ENCODE measurements at places on chromosomes 12 and 14.

DNA sequence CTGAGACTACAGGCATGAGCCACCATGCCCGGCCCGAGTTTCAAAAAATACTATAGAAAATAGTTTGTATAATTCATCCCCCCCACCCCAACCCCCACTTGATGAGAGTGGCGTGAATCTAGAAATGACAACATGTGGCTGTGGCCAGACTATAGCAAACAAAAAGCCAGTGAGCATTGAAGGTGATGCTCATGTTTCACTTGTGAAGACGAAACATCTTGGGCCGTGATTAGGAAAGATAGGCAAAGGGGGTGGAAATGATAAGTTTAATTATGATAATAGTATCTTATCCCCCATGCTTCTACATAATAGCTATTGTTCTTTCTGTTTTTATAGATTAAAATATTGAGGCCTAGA, 8.5 kb downstream of the BORCS5 start:
- no peak for DNase-seq

GRCh38 chr14:52153939-52154338, 85.1 kb upstream of the NID2 start:
- DNase-seq, result no peak

DNA sequence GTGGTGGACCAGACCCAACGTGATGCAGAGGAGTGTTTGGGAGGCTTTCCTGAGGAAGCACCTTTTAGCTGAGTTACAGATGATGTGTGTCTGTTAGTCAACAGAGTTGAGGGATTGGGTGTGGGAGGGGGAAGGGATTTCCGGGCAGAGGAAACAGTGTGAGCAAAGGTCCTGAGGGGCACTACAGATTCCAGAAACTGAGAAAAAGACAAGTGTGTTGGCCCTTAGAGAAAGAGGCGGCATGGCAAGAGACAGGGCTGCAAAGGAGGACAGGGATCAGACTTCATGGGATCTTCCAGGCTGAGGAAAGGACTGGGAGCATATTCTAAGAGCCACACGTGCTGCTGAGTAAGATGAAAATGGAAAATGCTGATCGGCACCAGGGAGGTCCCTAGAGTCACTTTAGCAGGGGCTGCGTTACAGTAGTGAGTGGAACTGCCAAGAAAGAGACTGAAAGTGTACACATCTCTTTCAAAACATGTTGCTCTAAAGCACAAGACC, 9.4 kb upstream of the RPS6KL1 start:
- DNase-seq, result no peak

GRCh38 chr14:103302966-103303365, 31.1 kb upstream of the EIF5 start:
- DNase-seq, result no peak

GRCh38 chr14:34199585-34199984, 248.7 kb upstream of the EGLN3 start:
- DNase-seq, result no peak

- no peak for DNase-seq
Observed at GRCh38 chr14:71964716-71965115, 32.5 kb downstream of the RGS6 start.

GRCh38 chr14:100524233-100524932, 62.8 kb downstream of the BEGAIN start:
- DNase-seq, result no peak

- DNase-seq, result no peak
Observed at GRCh38 chr14:55537782-55538181, 42.2 kb upstream of the KTN1 start.

DNA sequence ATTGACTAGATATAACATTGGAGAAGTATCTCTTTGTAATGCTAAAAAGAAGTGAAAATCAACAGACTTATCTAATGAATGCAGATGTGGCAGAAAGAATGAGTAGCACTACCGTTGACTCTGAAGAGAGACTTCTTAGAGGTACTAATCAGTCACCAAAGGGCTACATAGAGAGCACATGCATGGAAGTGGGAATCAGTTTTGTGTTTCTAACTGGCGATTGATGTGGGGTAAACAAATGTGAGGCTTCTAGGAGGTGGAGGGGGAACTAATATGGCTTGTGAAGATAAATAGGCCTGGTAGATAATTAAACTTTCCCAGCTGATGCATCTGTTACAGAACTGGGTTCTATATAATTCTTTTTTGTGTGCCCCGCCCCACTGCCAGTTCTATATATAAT, 10.5 kb downstream of the COCH start:
- no peak for DNase-seq

- DNase-seq, result no peak
Observed at GRCh38 chr14:99615497-99616157, 11.6 kb upstream of the CCDC85C start.

- DNase-seq, result no peak
Observed at GRCh38 chr14:102764220-102764671, 13.0 kb upstream of the TRAF3 start.

DNA sequence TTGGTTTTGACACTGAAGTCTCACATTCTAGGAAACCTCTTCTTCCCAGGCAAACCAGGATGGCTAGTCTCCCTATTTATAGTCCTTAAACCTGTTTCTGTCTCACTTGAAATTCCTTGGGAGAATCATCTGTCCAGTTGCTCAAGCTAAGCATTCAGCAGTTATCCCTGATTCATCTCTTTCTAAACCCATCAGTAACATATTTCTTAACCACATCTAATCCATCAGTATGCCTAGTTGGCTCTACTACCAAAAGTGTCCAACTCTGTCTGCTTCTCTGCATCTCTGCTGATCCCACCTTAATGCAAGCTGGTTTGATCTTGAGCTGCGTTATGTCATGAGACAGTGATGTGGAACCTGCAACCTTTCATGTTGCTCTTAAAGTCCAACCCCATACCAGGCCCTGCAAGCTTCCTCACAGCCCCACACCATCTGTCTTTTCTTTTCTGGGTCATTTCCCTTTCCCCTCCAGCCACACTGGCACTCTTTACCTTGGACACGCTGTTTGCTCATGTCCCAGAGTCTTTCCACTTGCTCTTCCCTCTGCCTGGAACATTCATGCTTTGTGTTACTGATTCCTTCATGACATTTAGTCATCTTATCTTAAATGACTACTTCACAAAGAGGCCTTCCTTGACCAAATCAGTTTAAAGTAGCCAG, 380.8 kb upstream of the RGS6 start:
- no peak for DNase-seq

- DNase-seq, result no peak
Observed at GRCh38 chr12:131346555-131347344, 364.1 kb upstream of the SFSWAP start.

DNA sequence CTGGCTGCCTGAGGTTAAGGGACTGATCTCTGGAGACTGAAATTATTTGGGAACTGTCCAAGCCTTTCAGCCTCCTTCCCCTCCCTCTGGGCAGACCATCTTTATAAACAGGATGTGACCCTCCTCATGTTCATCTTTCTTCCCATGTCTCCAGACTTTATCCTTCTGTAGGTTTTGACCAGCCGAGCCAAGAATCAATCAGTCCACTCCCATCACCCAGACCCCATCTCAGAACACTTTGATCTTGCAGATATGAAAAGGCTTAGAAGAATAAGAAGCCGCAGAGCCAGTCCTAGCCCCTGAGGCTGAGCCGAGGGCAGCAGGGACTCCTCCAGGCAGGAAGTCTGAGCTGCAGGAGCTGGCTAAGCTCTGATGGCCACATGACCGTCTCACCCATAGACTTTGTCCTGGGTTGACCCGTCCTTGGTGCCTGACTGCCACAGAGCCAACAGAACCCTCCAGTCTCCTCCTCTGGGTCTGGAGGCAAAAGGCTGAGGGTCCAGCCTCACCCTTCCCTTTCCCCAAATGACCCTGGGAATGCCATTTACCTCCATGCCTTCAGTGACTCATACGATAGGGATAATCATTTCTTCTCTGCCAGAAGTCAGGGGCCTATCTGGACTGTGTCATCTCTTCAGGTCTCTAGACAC, 1.6 kb downstream of the KRT71 start:
- no peak for DNase-seq

GRCh38 chr12:116128779-116129178, 148.7 kb downstream of the MED13L start:
- DNase-seq, result no peak

DNA sequence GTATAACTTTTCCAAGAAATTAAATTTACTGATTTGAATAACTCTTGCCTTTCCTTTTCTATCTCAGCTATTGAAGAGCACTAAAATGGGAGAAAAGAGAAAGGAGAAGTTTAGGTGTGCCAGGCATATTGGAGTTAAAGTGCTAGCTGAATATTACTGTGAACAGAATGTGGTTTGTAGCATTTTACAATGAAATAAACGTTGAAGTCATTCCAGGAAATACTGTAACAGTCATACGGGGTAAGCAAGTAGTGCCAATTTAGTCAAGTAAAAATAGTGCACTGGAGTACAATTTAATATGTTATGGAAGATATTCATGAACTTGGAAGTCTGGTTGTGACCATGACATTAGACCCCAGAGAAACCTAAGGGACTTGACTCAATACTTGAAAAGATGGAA, 62.1 kb downstream of the E2F7 start:
- no peak for DNase-seq

DNA sequence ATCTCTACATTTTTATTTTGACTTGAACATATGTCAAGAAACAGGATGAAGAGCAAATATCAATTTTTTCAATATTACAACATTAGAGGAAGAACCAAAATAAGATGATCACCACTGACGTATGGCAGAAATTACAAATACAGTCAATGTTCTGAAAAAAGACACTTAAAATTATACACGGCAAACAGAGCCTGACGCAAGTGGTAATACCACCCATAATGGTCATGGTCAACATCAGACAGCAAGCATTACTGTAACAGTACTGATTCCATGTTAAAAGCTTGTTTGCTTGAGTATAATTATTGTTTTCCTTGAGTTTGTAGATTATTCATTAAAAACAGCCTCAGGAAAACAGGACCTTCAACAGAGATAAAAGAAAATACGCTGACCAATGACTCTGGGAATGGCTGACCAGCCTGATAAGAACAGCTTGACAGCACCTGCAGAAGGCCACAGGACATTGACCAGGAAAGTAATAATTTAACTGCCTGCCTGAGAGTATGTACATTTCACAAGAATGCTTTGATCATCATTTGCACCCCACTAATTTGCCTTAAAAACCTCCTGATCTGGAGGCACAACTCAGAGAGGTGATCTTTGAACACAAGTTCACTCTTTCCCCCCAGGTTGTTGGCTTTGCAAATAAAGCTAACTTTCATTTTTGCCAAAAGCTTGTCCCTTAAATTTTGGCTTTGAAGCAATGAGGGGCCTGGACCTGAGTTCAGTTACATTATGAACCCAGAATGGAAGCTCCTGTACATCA, 187.3 kb downstream of the IPO8 start:
- no peak for DNase-seq

DNA sequence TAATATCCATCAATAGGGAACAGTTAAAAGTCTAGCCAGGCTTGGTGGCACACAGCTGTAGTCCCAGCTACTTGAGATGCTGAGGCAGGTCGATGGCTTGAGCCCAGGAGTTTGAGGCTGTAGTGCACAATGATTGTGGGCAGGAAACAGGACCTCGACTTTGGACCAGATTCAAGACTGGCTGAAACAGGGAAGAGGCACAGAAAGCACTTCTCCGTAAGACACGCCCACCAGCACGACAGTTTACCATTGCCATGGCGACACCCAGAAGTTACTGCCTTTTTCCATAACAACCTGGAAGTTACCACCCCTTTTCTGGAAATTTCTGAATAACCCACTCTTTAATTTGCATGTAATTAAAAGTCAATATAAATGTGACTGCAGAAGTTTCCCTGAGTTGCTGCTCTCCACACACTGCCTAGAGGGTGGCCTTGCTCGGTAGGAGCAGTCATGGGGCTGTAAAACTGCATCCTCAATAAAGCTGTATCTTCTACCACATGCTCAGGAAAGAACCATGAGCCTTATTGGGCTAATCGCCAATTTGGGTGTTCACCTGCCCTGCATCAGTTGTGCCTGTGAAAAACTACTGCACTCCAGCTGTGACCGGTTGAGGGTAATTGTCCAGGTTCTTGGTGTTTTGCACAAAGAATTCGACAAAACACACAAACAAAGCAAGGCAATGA, 4.6 kb upstream of the LRRC23 start:
- no peak for DNase-seq

DNA sequence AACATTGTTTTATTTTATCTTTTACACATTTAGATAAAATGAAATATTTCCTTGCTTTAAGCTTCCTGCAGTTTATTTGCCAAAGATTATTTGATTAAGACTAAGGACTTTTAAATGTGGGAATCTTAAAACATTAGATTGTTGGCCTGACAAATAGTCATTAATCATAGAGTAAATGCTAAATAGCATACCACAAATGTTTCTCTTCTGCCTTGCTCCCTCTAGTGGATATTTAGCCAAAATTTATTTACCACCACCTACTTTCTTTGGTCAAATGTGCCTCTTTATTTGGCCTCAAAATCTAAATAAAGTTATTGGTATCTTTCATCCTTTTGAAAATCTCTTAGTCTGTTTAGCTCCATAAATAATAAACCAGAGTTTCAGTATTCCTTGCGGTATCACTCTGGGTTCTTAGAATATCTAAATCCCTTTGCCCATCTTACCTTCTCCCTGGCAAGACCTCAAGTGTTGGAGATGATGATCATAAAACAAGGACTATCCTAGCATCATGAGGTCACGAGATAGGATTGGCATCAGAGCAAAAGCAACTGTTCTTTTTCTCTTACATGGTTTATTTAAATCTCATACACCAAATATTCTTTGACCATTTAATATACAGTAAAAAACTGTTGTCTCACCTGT, 150.6 kb upstream of the AEBP2 start:
- DNase-seq, result no peak
